ENCODE measurements at places on chromosomes 4 and X. TPM values are rescaled to one million over a fixed set of nuclear protein-coding genes. Genes with fewer than 3 reads are reported as not detected.

DNA sequence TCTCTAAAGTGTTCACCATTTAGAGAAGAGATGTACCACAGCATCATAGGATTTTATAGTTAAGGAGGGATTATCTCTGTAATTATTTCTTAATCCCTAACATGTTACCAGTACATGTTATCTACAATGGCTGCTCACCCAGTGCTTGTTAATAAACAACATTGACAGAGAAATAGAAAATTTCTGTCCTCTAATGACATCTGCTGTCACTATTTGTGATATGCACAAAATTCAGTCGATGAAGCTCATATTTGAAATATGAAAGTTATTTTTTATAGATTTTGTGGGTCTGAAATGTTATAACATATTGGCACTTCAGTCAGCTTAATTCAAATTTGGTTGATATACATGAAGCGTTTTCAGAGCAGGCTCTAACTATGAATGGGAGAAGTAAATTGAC, 48.8 kb upstream of the GRXCR1 start:
- no peaks in the 10 kb centered on the region for H3K4me1 ChIP-seq
- no peak overlapping the region for H3K27ac ChIP-seq
- H3K27me3 ChIP-seq, result peaks cover 3% of the 10 kb centered on the region

The GPR82 gene
- total RNA-seq, result not detected

GRCh38 chr4:47415719-47416118, 47.8 kb downstream of the COMMD8 start:
- no peak for DNase-seq
- H3K4me3 ChIP-seq, result no peak overlapping the region
- H3K27ac ChIP-seq, result no peak overlapping the region

DNA sequence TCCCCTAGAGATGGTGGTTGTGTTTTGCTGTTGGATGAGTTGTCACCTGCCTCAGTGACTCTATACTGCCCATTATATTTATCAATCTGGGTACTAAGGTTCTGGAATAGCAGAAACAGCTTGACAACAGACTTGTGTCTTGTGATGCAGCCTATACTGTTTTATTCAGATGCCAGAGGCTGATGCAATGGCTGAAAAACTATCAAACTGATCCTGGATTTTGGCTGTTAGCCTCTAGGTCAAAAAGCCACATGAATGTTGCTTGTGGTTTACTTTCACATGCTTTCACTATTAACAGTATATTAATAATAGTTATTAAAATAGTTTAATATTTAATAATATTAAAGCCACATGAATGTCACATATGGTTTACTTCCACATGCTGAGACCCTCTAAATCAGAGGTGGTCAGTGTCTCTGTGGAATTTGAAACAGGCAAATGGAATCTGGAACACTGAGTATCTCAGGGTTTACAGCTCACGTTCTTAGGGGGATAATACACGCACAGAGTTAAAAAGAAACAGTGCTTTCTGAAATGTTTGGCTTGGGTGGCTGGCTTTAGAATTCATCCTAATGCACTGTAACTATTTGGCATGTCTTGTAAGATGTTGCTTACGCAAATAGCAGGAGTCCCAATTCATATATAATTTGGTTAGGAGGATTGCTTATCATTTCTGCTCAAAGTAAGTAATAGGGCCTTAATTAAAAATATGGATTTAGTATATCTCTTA, 82.5 kb upstream of the LCORL start:
- H3K27me3 ChIP-seq, result no peaks in the 10 kb centered on the region
- no peaks in the 10 kb centered on the region for H3K36me3 ChIP-seq
- no peak overlapping the region for H3K4me3 ChIP-seq

The EMCN gene
- total RNA-seq, result not detected

The UBL4A gene
- 29.5 TPM for total RNA-seq
